Activated naive CD4-positive, alpha-beta T cell (primary cell): ENCODE measurements at places on chromosomes 2 and 18.

- DNase-seq = no peak
Observed at GRCh38 chr2:198203336-198204069, 399.1 kb downstream of the PLCL1 start.

GRCh38 chr2:145723872-145724271 lies 1204.0 kb upstream of the ZEB2 start:
- no peak for DNase-seq

DNA sequence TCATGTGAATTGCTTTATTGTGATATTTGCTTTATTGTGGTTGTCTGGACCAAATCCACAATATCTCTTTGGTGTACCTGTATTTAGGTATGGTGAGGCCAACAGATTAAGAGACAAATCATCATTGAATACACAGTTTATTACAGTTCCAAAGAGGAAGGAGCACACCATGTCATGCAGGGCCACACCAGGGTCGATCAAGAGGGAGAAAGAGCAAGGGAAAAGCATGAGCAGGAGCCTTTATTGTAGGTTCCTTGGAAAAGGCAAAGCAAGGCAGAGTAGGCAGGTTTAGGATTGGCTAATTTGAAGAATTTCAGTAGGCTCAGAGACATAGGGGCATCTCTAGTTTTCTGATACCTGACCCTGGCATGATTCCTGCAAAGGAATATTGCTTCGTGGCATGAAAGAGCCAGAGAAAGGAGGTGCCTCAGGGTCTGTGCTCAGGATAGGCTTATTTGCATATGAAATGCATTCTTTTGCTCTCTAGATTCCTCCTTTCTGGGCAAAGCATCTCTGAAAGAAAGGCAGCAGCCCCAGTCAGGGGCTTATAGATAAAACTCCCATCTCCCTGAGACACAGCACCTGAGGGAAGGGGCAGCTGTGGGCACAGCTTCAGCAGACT lies 214.2 kb upstream of the ERBB4 start:
- DNase-seq = no peak

- DNase-seq = no peak
Observed at GRCh38 chr2:42385225-42385624, 24.2 kb upstream of the COX7A2L start.

- DNase-seq = no peak
Observed at GRCh38 chr2:215320679-215321078, 8.8 kb downstream of the ATIC start.

DNA sequence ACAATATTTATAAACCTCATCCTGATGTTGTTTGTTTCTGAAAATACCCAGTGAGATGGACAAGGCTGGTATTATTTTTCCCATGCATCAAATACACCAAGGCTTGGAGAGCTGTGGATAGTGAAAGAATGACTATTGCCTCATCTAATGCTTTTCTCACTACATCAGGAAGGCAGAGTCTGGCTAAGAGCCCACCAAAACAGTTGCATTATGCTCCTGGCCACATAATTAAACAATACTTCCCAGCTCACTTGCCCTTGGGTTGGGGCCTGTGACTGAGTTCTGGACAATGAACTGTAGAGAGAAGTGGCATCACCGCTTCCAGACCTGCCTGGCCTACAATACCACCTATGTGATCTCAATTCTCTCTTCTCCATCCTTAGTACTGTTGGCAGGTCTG lies 46.4 kb upstream of the REEP1 start:
- no peak for DNase-seq

DNA sequence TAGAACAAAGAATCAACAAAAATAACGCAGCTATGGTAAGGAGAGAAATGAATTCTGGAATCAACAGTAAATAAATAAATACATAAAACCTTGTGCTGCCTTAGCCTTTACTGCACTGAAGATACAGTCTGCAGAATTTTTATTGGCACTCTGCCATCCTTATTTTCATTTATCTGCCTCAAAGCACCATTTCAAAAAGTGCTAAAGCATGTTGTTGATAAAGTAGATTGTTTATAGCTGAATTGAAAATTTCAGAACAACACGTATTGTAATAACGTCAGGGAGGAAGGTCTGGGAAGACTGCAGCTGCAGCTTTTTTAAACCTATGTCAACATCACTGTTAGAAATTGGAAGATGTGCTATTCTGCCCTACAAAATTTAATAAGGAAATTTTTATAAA lies 787.2 kb downstream of the PLCL1 start:
- DNase-seq = no peak

DNA sequence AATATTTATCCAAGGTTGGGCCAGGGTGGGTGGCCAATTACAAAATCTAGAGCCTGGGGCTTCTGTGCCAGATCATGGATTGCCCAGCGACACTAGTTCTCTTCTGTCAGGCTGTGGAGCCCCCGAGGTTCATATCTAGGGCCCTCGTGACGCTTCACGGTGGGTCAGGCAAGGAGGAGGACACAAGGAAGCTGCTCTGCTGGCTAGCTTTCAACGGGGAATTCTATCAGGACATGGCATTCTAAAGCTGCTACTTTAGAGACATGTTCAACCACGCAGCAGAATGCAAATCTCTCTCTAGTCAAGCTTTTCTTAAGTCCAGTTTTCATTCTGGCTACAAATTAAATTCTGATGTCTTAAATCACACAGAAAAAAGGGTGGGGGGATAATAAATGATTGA lies 180.2 kb downstream of the THADA start:
- no peak for DNase-seq

GRCh38 chr18:46152436-46152807 lies 48.2 kb downstream of the HAUS1 start:
- DNase-seq = no peak

- DNase-seq = no peak
Observed at GRCh38 chr2:240182476-240182875, 42.0 kb upstream of the OTOS start.

GRCh38 chr2:183291436-183291835 lies 167.2 kb downstream of the NUP35 start:
- DNase-seq = no peak

DNA sequence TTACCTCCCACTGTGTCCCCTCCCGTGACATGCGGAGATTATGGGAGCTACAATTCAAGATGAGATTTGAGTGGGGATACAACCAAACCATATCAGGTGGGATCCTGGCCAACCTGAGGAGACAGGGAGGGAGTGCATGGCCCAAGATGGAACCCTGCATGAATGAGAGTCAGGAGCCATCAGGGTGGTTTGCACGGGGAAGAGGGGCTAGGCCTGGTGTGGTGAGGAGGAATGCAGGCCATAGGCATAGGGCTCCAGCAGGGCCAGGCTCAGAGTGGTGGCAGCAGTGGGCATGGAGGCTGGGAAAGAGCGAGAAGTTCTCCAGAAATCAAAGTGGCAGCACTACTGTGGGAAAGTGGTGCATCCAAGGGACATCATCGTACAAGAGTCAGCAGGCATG lies 74.0 kb upstream of the BCL2L11 start:
- DNase-seq = no peak

DNA sequence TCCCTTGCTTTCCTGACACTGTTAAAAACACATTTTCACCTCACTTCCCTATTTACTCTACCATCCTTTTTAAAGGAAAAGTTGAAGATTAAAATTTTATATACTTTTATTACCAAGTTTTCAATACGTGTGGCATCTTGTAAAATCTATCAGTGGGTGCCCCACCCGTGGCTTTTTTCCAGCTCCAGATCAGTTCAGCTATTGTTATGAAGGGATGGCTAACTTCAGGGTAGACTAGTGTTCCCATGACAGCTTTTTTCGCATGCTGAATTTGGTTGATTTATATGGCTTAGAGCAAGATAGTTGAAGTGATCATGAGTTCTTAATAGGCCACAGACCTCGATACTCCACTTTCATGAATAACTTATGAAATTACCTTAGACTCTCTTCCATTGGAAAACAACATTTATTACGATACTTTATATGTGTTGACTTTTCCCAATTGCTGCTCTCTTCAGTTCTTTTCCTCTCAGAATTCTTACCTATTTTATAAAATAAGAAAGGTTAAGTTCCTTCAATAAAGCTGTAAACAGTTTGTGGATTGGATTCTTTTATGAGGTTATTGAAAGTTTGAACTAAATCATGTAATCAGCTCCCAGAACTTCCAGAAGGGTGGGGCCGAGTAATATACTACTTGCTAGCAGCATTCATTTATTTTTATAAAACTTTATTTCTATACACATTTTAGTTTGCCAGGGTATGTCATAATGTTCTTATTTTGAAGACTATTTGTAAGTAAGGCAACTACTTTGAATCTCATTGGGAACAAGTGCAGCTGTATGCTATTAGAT lies 680.9 kb downstream of the SATB2 start:
- no peak for DNase-seq

- DNase-seq = no peak
Observed at GRCh38 chr2:35978218-35978617, 377.4 kb upstream of the CRIM1 start.

- DNase-seq = no peak
Observed at GRCh38 chr2:206158563-206159345, 490 bp downstream of the NDUFS1 start.

DNA sequence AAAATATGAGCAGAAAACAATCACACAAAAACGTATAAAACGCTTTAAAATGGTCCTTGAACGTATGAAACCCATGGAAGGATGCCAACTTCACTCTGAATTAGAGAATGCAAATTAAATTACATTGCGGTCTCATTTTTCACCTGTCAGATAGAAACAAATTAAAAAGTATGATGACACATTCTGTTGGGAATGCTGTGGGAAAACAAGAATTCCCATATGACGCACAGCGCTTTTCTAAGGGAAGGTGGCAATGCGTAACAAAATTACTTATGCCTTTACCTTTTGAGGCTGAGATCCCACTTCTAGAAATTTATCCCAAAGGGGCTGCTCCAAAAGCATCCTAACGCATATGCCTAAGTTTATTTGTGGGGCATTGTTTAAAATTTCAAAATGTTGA lies 3.8 kb upstream of the RPS7 start:
- DNase-seq = no peak

DNA sequence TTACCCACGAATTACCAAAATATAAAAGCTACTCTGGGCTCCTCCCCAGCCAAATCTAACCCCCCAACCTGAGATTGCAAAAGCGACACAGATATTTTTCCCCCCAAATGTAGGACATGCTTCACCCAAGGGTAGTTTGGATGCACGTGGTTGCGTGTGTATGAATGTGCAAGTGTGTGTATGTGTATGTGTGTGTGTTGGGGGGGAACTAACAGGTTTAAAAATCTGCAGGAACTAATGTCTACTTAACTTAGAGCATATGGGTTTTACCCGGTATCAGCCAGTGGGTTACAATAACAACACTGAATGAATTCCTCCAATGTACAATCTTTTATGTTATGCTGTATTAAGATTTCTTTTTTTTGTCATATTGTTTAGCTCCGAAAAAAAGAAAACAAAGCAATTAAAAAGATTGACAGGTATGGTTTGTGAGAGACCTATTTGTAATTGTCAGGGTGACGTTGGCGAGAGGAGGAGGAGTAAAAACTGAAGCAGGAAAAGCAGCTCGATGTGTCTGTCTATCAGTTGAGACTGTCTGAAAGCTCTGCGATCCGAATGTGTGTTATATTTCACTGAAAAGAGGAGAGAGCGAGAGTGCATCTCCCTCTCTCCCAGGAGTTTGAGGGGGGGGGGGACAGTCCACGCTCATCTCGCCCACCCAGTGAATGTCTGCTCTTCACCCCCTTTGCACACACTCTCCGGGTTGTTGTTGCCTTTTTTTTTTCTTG lies at the start of gene TSHZ1:
Gene TSHZ1, plus strand, starts transcription at position 524 of the 728 bp plus-strand sequence. CDS start 1,080 bp downstream, outside the sequence.
- DNase-seq = no peak

GRCh38 chr2:17375262-17375661 lies 143.0 kb downstream of the RAD51AP2 start:
- DNase-seq = no peak

GRCh38 chr2:231467613-231468530 lies 3.6 kb upstream of the NCL start:
- no peak for DNase-seq

GRCh38 chr2:242048479-242048878 lies 178.9 kb downstream of the RTP5 start:
- no peak for DNase-seq

- no peak for DNase-seq
Observed at GRCh38 chr2:168174756-168175155, 72.6 kb downstream of the STK39 start.

- DNase-seq = no peak
Observed at GRCh38 chr2:27502142-27502541, 5.5 kb downstream of the GCKR start.

- DNase-seq = no peak
Observed at GRCh38 chr2:211407076-211407475, 850.7 kb downstream of the CPS1 start.

DNA sequence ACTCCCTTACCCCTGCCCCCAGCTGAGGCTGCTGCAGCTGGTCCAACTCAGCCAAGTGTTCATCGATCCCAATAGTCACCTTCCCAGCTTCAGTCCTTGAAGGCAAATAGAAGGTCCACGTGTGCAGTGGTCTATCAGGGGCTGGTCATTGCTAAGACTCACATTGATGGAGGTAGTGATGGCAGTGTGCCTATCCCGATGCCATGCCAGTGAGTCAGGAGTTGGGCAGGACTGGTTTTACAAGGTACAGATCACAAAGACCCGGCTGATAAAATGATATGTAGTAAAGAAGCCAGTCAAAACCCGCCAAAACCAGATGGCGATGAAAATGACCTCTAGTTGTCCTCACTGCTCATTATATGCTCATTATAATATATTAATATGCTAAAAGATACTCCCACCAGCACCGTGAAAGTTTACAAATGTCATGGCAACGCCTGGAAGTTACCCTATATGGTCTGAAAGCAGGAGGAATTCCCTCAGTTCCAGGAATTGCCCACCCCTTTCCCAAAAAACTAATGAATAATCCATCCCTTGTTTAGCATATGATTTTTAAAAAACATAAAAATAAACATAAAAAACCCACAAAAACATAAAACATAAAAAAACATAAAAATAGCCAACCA lies 2.9 kb upstream of the C2orf80 start:
- no peak for DNase-seq

DNA sequence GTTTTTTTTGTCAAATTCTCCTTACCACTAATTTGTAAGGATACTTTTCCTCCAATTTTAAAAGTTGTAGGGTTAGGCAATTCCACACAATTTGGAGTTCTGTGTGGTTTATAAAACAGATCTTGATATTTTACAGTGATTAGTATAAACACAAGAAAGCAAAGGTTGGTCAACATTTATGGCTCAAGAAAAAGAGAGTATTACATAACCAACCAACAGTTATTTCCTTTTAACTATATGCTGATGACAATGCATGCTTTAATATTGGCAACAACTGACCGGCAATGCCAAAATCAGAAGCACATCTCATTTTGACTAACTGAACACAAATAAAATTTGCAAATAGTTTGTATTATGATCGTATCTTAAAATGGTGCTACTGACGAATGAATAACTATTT lies 137.2 kb downstream of the CDH2 start:
- DNase-seq = no peak

GRCh38 chr2:11744631-11745394 lies 1.6 kb upstream of the LPIN1 start:
- DNase-seq = no peak

GRCh38 chr18:68024716-68025115 lies 508.2 kb upstream of the DSEL start:
- no peak for DNase-seq

GRCh38 chr2:45964223-45964841 lies 312.9 kb downstream of the PRKCE start:
- no peak for DNase-seq
